ENCODE measurements at places on chromosomes 1 and 21. TPM values are rescaled to one million over a fixed set of nuclear protein-coding genes. Genes with fewer than 3 reads are reported as not detected.

DNA sequence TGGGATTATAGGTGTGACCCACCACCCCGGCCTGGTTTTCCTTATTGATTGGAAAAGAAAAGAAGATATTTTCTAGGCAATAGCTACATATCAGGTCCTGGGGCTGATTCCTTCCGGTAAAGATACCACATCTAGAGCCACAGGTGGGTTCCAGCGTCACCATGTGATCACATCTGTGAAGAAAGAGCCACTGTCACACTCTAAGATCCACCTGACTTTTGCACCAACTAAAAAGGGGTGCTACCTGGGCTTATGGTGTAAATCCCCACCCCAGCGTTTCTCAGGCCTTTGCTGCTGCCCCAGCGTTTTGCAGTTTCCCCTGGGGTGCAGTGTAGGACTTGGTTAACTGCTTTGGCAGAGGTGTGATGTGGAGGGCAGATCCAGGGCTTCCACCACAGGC lies 22.3 kb upstream of the PDE9A start:
- H3K36me3 ChIP-seq: no peaks in the 10 kb centered on the region
- H3K4me3 ChIP-seq: no peak overlapping the region
- H3K27me3 ChIP-seq: peaks cover 4% of the 10 kb centered on the region
- no peak overlapping the region for H3K27ac ChIP-seq
- DNase-seq: no peak
- H3K4me1 ChIP-seq: no peaks in the 10 kb centered on the region

DNA sequence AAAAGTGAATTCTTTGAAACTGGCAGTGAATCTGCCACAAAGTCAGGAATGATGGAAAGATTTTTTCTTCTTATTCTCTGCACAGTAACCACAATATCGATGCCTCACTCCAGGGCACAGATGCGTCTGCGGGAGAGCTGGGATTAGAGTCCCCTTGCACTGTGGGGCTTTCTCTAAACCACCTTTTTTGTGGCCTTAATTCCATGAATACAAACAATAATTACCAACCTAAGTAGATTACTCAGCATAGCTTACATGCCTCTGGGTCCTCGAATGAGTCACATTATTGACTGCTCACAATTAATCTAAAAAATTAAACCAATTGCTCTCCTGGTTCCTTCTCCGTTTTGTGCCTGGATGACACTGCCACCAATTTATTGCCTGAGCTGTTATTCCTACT lies 125.8 kb downstream of the KAZN start:
- DNase-seq: peak; percentile 61
- no peaks in the 10 kb centered on the region for H3K36me3 ChIP-seq
- H3K4me1 ChIP-seq: peaks cover 47% of the 10 kb centered on the region
- peak overlapping the region; percentile 57 for H3K27ac ChIP-seq
- no peak overlapping the region for H3K4me3 ChIP-seq

DNA sequence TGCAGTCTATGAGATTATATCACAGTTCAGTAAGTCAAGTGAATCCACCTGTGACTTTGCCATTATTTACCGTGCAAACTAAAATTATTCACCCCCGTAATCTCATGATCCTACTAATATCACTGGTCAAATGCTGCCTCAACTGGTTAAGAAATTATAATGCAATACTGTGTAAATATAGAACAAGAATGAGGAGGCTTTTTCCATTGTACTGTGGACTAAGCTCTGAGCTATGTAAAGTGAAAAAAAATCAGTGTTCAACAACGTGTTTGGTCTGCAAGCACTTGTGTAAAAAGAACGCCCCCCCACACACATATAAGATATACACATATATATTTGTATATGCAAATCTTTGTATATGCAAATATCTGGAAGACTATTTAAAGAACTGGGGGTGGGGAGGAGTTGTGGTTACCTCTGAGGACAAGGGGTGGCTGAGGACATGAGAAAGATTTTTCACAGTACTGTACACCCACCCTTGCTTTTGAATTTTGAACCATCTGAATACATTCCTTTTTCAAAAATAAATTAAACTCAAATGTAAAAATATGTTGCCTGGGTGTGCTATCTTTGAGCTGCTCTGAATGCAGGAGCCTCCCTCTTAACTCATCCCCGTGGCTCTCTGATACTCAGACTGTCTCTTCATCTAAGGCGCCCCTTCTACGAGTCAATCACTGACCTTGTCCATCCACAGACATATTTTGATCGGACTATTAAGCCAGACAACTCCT lies 57.0 kb downstream of the PTP4A2 start:
- H3K36me3 ChIP-seq: no peaks in the 10 kb centered on the region
- H3K4me1 ChIP-seq: no peaks in the 10 kb centered on the region
- H3K27ac ChIP-seq: no peak overlapping the region
- H3K4me3 ChIP-seq: no peak overlapping the region

- H3K27ac ChIP-seq: peak overlapping the region; percentile 61
- peak; percentile 97 for DNase-seq
- H3K27me3 ChIP-seq: no peaks in the 10 kb centered on the region
- peaks cover 20% of the 10 kb centered on the region for H3K4me1 ChIP-seq
- H3K36me3 ChIP-seq: no peaks in the 10 kb centered on the region
Observed at GRCh38 chr1:28259934-28260802, 850 bp downstream of the SESN2 start.

DNA sequence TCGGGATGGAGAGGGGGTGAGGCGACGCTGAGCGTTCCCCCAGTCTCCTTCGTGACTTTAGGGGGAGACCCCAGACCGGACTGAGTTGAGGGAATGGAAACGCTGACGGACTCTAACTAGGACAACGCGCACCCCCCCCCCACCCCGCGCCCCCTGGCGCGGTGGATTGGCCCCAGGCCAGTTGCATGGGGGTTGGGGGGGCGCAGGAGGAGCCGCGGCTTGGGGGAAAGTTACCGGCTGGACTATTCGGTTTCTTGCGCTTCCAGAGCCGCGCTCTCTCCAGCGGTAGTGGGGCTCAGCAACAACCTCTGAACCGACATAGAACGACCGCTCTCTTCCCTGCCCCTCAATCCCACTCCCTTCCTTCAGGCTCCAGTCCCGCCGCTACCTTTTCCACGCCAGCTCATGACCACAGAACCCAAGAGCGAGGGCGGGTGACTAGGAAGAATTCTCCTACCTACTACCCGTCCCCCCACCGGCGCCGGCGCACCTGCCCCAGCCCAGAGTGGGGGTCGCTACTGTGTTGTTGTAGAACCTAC lies 694 bp downstream of the ZBTB7B start:
- H3K4me3 ChIP-seq: peak overlapping the region; percentile 72
- peaks cover 24% of the 10 kb centered on the region for H3K4me1 ChIP-seq
- H3K27me3 ChIP-seq: no peaks in the 10 kb centered on the region
- H3K36me3 ChIP-seq: no peaks in the 10 kb centered on the region

GRCh38 chr1:33615546-33615945 lies 143.1 kb downstream of the ZSCAN20 start:
- no peaks in the 10 kb centered on the region for H3K36me3 ChIP-seq
- no peak for DNase-seq
- no peak overlapping the region for H3K4me3 ChIP-seq
- H3K27ac ChIP-seq: no peak overlapping the region

DNA sequence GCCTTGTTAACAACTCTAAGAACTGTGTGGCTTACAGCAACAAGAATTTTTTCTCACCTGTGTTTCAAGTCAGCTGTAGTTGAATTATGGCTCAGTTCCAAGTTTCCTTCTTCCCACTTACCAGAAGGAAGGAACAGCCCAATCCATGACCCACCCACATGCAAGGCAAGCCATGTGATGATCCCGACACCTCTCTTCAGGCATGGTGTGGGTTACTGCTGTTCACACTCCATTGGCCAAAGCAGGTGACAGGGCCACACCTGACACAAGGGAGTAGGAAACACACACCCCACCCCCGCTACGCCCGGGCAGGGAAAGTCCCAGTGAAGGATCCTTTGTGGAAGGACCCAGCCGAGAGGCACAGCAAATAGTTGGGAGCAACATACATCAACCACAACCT lies 36.3 kb downstream of the KCNJ15 start:
- no peaks in the 10 kb centered on the region for H3K36me3 ChIP-seq
- peaks cover 6% of the 10 kb centered on the region for H3K4me1 ChIP-seq
- no peak overlapping the region for H3K27ac ChIP-seq
- DNase-seq: no peak

DNA sequence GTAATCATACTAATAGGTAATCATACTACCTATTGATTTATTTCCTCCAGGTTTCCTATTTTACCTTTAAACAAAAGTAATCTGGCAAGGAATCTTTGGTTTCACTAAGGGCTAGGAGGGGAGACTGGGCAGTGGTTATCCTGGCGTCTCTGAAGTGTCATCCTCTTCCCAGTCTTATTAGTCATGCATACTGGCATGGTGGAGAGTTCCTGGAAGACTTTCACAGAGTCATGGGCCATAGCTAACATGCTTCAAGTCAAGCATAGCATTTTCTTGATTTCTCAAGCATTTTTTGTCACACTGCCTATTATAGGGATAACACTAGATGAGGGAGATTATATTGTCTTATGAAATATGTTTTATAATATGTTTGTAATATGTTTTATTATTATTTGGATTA lies 64.0 kb upstream of the ASB17 start:
- no peak overlapping the region for H3K27ac ChIP-seq
- no peaks in the 10 kb centered on the region for H3K27me3 ChIP-seq
- no peaks in the 10 kb centered on the region for H3K4me1 ChIP-seq
- H3K36me3 ChIP-seq: no peaks in the 10 kb centered on the region

GRCh38 chr21:42219606-42220137 lies 732 bp downstream of the ABCG1 start:
- DNase-seq: peak; percentile 57
- no peaks in the 10 kb centered on the region for H3K36me3 ChIP-seq
- H3K27ac ChIP-seq: no peak overlapping the region
- H3K4me1 ChIP-seq: peaks cover 9% of the 10 kb centered on the region

NTNG1 gene
- total RNA-seq: 0.62 TPM

CFAP126 gene
- not detected for total RNA-seq

- H3K27ac ChIP-seq: no peak overlapping the region
- no peak overlapping the region for H3K4me3 ChIP-seq
- peaks cover 6% of the 10 kb centered on the region for H3K36me3 ChIP-seq
- no peak for DNase-seq
- H3K27me3 ChIP-seq: no peaks in the 10 kb centered on the region
- peaks cover 28% of the 10 kb centered on the region for H3K4me1 ChIP-seq
Observed at GRCh38 chr1:218305472-218306064, 20.5 kb downstream of the RRP15 start.

- H3K27me3 ChIP-seq: no peaks in the 10 kb centered on the region
- H3K27ac ChIP-seq: no peak overlapping the region
- DNase-seq: no peak
- H3K4me1 ChIP-seq: peaks cover 36% of the 10 kb centered on the region
Observed at GRCh38 chr1:10497109-10497508, 22.4 kb downstream of the PEX14 start.

PTPRC gene
- total RNA-seq: not detected

DNA sequence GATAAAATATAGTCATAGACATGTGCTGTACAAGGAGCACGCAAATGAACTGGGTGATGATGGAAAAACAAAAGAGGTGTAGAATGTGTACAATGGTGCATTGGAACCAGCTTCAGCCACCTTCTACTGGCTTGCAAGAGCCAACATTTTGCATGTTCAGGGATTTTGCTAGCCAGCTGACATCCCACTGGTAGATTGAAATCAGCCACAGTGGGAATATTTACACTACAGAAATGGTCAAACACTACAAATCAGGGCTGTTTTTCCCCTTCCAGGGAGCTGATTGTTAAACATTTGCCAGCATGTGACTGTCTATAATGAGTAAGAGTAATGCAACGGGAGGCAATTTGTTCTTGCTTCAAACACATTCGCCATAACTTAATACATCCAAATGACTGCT lies 23.2 kb downstream of the PMVK start:
- no peaks in the 10 kb centered on the region for H3K27me3 ChIP-seq
- H3K27ac ChIP-seq: no peak overlapping the region
- no peaks in the 10 kb centered on the region for H3K4me1 ChIP-seq
- DNase-seq: no peak
- no peak overlapping the region for H3K4me3 ChIP-seq
- no peaks in the 10 kb centered on the region for H3K36me3 ChIP-seq

GRCh38 chr1:184002071-184002470 lies 35.5 kb downstream of the COLGALT2 start:
- H3K4me3 ChIP-seq: peak overlapping the region; percentile 4
- no peaks in the 10 kb centered on the region for H3K27me3 ChIP-seq
- no peaks in the 10 kb centered on the region for H3K36me3 ChIP-seq
- peak overlapping the region; percentile 56 for H3K27ac ChIP-seq
- H3K4me1 ChIP-seq: peaks cover 21% of the 10 kb centered on the region

DNA sequence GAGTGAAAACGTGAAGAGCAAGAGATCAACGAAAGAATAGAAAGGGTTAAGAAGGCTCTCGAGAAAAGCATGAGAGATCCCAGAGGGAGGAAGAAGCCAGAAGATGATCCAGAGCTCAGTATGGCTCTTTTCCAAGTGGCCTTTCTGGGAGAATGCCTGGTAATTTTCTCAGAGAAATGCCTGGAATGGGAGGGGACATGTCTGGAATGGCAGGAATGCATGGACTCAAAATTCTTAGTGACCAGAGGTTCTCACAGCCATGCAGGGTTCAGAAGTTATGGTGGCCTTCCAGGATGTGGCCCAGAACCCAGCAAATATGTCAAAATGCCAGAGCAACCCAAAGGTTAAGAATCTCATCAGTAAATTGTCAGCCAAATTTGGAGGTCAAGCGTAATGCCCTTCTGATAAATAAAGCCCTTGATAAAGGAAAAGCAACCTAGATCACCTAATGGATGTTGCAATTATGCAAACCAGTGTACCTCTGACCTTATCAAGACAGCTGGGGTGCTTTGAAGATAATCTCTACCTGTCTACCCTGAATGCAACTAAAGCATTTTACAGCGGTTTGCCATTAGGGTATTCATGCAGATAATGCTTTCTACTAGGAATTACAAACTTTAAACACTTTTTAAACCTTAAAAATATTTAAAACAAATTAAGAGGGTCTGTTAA lies 53.1 kb downstream of the NBPF6 start:
- H3K36me3 ChIP-seq: no peaks in the 10 kb centered on the region
- DNase-seq: peak; percentile 12
- no peak overlapping the region for H3K4me3 ChIP-seq
- H3K27ac ChIP-seq: no peak overlapping the region
